Cortex of kidney (tissue), 1 donor: ENCODE measurements at places on chromosomes 16 and 17.

DNA sequence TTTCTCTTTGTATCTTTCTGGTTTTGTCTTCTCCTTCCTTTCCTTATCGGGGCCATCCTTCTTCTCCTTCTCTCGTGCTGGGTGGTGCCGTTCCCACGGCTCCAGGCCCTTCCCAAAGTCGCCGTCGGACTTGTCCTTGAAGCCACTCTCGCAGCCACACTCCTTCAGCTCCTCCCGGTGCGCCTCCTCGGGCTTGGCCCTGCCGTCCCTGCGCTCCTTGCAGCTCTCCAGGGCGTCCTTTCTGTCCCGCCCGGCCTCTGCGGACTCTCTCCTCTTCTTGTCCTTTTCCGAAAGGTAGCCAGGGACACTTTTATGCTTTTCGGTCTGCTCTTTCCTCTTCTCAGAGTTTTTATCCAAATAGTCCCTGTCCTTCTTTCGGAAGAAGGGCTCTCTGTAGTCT is 65.9 kb downstream of the ZNF778 start:
- DNase-seq: no peak

DNA sequence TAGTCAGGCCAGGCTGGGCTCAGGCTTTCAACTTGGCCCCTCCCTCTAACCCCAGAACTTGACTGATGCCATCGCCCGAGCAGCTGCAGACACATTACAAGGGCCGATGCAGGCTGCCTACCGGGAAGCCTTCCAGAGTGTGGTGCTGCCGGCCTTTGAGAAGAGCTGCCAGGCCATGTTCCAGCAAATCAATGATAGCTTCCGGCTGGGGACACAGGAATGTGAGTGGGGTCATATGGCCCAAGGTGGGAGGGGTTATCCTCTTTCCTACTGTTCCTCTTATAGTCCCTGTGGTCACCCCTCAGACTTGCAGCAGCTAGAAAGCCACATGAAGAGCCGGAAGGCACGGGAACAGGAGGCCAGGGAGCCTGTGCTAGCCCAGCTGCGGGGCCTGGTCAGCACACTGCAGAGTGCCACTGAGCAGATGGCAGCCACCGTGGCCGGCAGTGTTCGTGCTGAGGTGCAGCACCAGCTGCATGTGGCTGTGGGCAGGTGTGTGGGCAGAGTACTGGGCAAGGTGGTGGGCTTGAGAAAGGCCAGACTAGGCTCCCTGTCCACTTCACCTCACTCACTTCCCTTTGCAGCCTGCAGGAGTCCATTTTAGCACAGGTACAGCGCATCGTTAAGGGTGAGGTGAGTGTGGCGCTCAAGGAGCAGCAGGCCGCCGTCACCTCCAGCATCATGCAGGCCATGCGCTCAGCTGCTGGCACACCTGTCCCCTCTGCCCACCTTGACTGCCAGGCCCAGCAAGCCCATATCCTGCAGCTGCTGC is 2.1 kb upstream of the NRN1L start:
- no peak for DNase-seq

GRCh38 chr16:3112881-3113574 is 642 bp downstream of the ZNF205 start:
- DNase-seq: no peak

- no peak for DNase-seq
Observed at GRCh38 chr16:74729783-74730683, 29.4 kb upstream of the MLKL start.

- DNase-seq: no peak
Observed at GRCh38 chr17:49197346-49197998, 12.9 kb downstream of the GNGT2 start.

- DNase-seq: no peak
Observed at GRCh38 chr16:54402270-54402669, 115.7 kb upstream of the IRX3 start.

DNA sequence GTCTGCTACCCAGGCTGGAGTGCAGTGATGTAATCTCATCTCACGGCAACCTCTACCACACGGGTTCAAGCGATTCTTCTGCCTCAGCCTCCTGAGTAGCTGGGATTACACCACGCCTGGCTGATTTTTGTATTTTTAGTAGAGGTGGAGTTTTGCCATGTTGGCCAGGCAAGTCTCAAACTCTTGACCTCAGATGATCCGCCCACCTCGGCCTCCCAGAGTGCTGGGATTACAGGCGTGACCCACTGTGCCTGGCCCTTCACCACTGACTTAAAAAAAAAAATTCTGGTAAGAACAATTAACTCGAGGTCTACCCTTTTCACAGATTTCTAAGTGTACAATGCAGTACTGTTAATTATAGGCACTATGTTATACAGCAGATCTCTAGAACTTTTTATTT is 279.4 kb downstream of the PARN start:
- no peak for DNase-seq

- DNase-seq: no peak
Observed at GRCh38 chr16:72009779-72010178, 1.2 kb downstream of the DHODH start.

- DNase-seq: no peak
Observed at GRCh38 chr16:1712791-1713261, 6.8 kb downstream of the MAPK8IP3 start.

- DNase-seq: no peak
Observed at GRCh38 chr16:85781156-85781555, 18.2 kb downstream of the EMC8 start.

GRCh38 chr17:61461586-61461966 is 9.4 kb downstream of the TBX4 start:
- DNase-seq: no peak

DNA sequence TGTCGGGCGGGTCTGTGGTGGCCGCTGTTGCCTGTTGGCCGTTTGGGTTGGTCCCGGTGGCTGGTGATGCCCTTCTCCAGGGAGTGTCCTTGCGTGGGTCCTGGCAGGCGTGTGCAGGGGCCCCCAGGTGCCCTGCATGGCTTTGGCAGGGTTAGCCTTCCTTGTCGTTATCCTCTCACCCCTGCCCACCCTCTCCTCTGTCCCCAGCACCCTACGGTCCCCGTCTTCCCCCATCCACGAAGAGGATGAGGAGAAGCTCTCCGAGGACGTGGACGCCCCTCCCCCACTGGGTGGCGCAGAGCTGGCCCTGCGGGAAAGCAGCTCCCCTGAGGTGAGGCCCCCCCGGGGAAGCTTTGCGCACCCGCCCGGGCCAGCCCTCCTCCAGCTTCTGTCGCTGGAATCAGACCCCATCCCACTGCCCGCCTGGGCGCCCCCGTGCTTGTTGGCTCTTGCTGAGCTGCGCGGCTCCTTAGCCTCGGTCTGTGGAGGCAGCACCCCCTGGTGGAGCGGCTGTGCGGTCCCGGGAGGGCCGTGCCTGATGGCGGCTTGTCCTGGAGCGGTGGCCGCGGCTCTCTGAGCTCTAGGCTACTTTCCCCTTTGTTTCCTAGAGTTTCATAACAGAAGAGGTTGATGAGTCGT is 10.6 kb upstream of the NUDT16L1 start:
- DNase-seq: no peak

DNA sequence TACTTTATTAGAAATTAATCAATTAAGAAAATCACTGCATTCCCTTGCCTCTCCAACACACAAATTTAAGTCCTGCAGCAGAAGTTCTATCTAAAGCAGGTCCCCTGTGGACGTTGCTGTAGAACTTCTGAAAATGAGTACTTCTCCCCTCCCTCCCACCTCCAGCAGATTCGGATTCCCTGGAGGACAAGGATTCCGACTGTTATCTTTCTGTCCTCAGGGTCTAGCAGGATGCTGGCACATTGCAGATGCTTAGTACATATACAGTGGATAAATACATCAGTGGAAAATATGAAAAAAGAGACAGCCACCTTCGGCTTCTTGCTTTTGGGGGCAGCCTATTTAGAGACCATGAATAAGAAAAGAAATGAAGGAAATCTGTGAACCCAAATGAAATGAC is 32.1 kb downstream of the NTN1 start:
- DNase-seq: no peak

DNA sequence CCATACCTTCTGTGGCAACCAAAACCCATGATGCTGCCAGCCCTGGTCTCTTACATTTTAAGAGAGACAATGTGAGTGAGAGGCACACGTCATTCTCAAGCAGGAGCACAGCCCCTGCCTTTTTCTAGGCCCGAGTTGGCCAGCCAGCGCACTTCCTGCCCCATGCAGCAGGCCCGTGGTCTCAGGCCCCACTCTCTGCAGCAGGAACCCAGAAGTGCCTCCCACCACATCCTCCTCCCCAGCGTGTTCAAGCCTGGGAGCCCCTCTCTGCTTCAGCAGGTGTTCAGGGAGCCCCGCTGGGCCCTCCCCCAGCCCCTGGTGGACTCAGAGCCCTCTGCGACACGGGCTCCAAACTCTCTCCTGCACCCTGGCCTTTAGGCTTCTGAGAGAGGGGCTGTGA is 30.5 kb downstream of the ITGAE start:
- DNase-seq: no peak

- no peak for DNase-seq
Observed at GRCh38 chr17:70588003-70588402, 418.7 kb downstream of the KCNJ2 start.

- no peak for DNase-seq
Observed at GRCh38 chr17:62737513-62737912, 70.6 kb downstream of the MARCHF10 start.

DNA sequence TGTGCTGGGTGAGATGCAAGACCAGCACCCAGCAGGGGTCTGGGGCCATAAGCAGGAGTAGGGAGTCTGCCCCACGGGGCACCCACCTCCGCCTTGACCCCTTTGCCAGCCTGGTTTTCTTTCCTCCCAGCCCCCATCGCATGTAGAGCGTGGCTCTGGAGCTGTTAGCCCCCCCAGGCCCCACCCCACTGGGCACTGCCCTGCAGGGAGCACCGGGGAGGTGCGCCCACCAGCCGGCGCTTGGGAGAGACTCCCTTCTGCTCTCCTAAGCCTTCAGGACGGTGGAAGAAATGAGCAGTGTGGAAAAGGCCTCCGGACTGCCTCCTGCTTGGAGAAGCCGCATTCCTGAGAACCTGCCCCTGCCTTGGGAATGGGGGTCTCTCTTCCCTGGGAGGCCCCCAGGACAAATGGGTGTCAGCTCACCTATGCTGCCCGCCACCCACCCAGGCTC is 186.2 kb downstream of the IRF8 start:
- no peak for DNase-seq

- no peak for DNase-seq
Observed at GRCh38 chr17:28871056-28871579, 16.3 kb downstream of the ERAL1 start.
